ENCODE measurements at places on chromosomes 16 and 17.

- DNase-seq, result no peak
Measured at GRCh38 chr17:4544135-4544950, 10.8 kb downstream of the MYBBP1A start.

GRCh38 chr16:27642756-27643155 is 92.8 kb downstream of the KATNIP start:
- DNase-seq, result no peak

GRCh38 chr17:1002412-1002753 is 5.5 kb downstream of the TIMM22 start:
- DNase-seq, result no peak

GRCh38 chr16:50697881-50698767 is 4.7 kb downstream of the NOD2 start:
- no peak for DNase-seq

Data from renal cortex interstitium (tissue), 15 donors.